ENCODE measurements at places on chromosomes 1 and 21.

DNA sequence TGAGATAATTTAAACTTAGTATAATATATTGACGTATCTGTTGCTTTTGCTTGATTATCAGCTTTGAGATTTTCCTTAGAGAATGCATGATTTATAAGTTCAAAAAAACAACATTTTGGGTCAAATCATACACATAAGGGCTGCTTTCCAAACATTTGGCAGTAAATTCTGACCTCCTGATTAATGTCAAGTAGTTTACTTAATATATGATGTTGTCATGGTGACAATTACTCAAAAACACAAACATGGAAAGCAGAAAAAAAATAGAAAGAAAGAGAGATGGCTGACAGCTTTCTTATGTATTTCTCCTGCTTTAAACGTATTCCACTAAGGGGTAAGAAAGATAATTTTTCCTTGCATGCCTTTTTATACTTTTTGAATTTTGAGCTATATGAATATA lies 258.2 kb upstream of the C1orf105 start:
- DNase-seq, result no peak

DNA sequence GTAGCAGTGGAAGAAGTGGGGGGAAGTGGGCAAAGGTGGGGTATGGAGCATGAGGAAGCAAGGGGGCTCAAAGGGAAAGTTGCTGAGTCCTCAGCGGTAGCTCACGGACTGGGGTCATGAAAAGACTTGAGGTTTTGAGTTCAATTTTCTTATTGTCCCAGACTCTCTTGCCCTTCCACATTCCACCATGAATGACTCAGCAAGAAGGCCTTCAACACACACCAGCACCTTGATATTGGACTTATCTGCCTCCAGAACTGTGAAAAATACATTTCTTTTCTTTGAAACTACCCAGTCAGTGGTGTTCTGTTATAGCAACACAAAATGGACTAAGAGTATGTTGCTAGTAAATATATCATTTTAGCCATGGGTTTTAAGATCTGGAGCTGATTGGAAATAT lies 17.3 kb upstream of the RHBDL2 start:
- no peak for DNase-seq

DNA sequence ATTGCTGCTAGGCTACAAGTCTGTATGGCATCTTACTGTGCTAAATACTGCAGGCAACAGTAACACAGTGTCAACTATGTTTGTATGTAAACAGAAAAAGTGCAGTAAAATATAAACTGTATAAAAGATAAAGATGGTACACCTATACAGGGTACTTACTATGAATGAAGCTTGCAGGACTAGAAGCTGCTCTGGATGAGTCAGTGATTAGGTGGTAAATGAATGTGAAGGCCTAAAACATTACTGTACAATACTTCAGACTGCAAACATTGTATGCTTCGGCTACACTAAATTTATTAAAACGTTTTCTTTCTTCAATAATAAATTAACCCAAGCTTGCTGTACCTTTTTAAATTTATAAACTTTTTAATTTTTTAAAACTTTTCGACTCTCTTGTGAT lies 97.1 kb downstream of the HLX start:
- no peak for DNase-seq

DNA sequence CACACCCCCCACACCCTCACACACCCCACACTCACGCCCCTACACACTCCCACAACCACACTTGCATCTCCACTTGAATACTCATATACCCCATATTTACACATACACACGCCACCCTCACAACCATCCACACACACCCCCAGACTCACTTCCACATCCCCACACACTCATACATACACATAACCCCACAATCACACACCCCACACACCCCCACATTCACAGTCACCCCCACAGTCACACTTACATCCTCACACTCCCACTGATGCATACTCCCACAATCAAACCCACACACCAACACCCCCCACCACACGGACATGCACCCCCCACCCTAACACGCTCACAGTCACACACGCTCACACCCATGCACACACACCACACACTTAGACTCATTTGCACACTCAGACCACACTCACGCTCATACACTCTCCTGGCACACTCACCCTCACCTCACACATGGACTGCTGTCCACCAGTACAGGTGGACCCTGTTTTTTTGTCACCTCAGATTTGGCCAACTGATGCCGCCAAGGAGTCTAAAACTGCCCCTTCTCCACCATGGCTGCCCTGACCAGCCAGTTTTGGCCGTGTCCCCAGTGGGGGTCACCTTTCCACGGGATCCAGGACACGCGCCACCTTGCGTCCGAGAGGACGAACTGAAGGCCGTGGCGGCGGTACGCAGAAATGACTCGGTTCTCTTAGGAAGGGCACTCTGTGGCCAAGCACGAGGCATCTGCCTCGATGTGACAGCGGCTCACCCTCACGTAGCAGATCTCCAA lies 45.3 kb upstream of the EDN2 start:
- DNase-seq, result no peak

DNA sequence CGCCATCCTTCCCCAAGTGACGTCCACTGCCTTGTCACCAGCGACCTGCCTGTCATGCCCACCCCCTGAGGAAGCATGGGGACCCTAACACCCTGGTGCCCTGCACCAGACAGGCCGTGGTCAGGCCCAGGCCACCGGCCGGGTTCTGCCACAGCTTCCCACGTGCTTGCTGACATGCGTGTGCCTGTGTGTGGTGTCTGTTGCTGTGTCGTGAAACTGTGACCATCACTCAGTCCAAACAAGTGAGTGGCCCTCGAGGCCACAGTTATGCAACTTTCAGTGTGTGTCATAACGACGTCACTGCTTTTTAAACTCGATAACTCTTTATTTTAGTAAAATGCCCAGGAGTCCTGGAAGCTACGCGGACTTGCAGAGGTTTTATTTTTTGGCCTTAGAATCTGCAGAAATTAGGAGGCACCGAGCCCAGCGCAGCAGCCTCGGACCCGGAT lies 8.5 kb upstream of the CTRC start:
- DNase-seq, result no peak

- DNase-seq, result no peak
Observed at GRCh38 chr1:22369294-22370189, 82.1 kb upstream of the ZBTB40 start.

GRCh38 chr1:64163970-64164369 lies 39.5 kb upstream of the UBE2U start:
- no peak for DNase-seq

DNA sequence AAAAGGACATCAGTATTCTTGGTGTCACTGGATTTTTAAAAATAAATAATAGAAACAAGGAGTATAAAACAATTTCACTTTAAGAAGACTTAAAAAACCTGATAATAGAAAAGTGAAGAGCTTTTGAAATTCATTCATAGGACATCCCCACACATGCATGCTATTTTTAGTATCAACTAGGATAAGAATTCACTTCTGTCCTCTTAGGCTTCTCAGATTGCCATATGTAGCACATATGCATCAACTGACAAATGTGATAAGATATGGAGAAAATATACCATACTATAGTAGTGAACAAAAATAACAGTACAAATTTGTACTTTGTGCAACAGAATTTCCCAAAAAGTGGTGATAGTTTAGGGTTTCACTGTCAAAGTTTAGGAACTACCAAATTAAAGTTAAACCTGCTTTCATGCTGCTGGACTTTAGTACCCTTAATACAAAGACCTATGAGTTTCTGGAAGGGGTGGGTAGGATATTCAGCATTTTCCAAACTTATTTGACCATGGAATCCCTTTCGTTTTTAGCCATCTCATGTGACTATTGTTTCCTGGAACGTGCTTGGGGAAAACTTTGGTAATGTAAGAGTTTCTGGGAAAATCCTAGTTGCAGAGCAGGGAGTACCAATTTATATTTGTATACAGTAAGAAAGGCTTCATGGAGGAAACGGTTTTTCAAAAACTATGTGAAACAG lies 19.8 kb downstream of the RPRD2 start:
- no peak for DNase-seq

DNA sequence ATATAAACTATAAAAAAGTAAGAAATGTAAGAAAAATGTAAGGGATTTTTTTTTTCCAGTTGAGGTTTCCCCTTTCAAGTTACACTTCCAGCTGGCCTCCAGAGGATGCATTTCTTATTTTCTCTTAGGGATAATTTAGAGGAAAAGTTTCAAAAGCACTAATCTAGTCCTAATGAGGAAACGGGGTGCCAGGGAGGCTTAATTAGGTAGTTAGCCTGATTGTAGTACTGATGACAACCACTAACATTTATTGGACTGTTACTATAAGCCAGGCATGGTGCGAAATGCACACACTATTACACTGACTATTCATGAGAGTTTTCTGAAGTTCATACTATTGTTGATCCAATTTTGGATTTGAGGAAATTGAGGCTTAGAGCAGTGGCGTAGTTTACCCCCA lies 290.8 kb upstream of the FMN2 start:
- DNase-seq, result no peak

- DNase-seq, result no peak
Observed at GRCh38 chr1:234222561-234223280, 150.5 kb upstream of the COA6 start.

DNA sequence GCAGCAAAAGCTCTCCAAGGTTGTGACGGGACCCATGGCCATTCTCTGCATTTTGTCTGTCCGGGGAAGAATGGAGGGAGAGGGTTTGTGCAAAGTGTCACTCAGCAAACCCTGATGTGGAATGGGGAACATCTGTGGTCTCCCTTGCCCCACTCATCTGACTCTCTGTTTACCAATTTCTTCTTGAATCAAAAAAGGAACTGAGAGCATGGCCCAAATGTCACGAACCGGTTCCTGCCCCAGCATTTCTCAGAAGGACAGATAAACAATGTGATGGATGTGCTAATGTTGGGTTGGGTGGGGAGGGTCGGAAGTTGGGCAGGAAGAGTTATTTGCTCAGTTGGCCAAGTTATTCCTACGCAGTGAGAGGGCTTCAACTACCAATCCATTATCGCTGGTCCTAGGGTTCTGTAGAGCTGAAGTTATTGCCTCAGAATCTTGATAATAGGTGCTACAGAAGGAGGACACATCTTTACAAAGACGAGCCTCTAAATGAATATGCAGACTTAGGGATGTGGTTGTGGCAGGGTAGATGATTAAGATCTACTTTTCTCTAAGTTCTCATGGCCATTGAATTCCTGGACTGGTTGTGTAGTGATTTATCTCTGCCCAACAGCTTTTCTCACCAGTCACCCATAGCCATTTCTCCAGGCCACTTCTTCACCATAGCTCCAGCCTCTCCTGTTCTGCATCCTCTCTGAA lies 9.6 kb upstream of the DUSP12 start:
- DNase-seq, result no peak

DNA sequence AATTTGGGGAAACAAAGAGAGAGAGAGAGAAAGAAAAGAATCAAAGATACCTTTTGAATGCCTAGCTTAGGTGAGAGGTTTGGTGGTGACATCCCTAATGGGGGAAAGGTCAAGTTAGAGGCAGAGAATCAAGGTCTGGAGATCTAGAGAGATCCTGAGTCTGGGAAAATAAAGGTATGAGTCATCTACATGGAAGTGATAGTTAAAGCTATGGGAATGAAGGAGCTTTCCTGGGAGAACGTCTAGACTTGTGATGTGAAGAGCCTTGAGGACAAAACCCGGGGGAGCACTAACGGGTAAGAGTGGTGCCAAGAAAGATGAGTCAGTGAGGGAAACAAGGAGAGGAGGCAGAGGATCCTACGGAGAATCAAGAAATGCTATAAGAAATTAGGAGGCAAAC lies 110.8 kb upstream of the RUNX1 start:
- DNase-seq, result no peak

GRCh38 chr1:62438163-62438562 lies 1.3 kb downstream of the USP1 start:
- no peak for DNase-seq

DNA sequence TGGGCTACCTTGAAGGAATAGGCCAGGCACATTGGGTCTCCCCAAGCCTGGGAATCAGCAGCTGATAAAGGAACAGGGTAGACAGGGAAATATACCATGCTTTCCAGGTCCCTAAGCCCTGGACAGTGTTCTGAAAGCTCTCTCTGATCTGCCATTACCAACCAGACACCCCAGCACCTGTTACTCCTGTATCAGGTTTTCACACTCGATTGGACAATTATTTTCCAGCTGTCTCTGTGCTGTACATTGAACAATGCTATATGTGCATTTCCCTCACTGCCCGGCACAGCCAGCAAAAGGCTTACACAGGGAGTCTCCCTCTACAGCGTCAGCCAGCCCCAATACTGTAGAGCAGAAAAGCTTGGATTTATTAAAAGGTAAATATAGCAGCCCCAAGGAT lies 4.7 kb downstream of the CFAP45 start:
- DNase-seq, result no peak

DNA sequence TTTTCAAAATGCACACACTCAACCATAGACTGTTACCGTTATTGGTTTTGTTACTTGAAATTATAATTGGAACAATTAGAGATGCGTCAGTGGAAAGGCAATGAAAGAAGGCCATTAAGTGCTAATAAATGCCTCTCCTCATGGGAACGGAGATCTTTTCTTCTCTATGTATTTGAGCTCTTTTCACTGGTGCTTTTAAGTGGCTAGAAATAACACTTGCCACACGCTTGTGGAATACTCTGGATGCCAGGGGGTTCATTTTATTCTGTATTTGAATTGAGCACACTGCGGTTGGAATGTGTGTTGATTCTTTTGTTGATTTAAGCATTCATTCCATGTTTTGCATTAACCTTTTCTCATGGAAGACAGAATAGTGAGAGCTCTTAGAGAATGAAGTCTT lies 68.4 kb downstream of the DNM3 start:
- no peak for DNase-seq

GRCh38 chr1:182985876-182986275 lies 32.9 kb upstream of the SHCBP1L start:
- DNase-seq, result no peak

DNA sequence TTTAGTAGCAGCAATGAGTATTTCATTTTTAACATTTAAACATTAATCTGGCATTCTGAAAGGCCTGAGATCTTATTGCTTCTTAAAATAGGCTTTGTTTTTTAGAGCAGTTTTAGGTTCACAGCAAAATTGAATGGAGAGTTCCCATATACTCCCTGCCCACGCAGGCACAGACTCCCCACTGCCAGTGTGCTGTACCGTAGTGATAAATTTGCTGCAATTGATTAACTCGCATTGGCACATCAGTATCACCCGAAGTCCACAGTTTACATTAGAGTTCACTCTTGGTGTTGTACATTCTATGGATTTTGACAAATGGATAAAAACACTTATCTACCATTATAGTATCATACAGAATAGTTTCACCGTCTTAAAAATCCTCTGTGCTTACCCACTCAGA lies 71.8 kb upstream of the ERRFI1 start:
- no peak for DNase-seq

DNA sequence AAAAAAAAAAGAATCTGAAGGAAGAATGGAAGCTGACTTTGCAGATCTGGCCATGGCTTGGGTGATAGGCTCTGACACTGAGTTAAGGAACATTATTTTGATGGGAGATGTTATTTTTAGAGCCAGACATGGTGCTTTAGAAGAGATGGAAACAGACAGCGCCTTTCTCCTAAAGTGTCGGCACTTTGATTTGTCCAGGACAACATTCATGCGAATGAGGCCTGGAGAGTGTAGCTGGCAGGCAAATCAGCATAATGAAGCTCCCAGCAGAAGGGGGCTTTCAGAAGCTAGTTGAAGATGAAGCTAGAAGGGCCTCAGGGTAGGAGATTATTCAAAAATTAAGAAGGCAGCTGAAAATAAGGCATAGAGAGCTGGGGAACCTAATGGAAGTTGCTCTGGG lies 397.7 kb downstream of the RWDD3 start:
- DNase-seq, result no peak
